CD4-positive, alpha-beta T cell treated with Interleukin-17A for 4 hours (primary cell): ENCODE measurements at places on chromosomes 5 and 9.

DNA sequence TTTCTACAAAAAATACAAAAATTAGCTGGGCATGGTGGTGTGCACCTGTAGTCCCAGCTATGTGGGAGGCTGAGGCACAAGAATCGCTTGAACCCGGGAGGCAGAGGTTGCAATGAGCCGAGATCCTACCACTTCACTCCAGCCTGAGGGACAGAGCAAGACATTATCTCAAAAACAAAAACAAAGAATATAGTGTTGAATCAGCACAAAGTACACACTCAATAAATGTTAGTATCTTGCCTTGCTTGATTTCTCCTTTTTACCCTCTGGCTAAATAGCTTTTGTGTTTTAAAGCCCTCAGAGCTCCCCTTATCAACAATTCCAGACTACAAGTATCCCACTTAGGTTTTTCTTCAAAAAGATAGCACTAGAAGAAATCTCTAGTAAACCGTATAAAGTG is 37.5 kb upstream of the CCNG1 start:
- DNase-seq, result no peak

GRCh38 chr5:93620487-93621326 is 37.7 kb downstream of the NR2F1 start:
- peak; percentile 57 for DNase-seq

- DNase-seq, result no peak
These were observed 804 bp downstream of the ARSI start for GRCh38 chr5:150301901-150302300.

GRCh38 chr5:67233075-67233474 is 36.5 kb upstream of the CD180 start:
- DNase-seq, result no peak
